ENCODE measurements at places on chromosomes 12 and 14.

DNA sequence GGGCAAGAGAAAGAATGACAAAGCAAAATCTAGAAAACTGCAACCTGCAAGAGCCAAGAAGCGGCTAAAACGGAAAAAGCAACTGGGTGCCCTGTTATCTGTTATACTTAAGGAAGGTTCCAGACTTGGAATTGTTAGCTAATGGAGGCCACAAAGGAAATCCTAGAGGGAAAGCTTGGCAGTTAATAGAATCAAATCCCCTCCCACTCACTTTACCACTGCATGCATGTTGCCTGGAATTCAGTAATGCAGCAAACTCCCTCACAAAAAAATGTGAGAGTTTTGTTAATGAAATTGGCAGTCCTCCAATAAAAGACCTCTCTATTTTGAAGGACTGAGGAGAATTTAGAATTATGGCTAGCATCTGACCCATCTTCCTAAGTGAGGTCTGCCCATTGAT, 164.2 kb upstream of the SOX5 start:
- no peak for DNase-seq

- DNase-seq, result no peak
Observed at GRCh38 chr12:47763481-47764346, 5.0 kb upstream of the RAPGEF3 start.

DNA sequence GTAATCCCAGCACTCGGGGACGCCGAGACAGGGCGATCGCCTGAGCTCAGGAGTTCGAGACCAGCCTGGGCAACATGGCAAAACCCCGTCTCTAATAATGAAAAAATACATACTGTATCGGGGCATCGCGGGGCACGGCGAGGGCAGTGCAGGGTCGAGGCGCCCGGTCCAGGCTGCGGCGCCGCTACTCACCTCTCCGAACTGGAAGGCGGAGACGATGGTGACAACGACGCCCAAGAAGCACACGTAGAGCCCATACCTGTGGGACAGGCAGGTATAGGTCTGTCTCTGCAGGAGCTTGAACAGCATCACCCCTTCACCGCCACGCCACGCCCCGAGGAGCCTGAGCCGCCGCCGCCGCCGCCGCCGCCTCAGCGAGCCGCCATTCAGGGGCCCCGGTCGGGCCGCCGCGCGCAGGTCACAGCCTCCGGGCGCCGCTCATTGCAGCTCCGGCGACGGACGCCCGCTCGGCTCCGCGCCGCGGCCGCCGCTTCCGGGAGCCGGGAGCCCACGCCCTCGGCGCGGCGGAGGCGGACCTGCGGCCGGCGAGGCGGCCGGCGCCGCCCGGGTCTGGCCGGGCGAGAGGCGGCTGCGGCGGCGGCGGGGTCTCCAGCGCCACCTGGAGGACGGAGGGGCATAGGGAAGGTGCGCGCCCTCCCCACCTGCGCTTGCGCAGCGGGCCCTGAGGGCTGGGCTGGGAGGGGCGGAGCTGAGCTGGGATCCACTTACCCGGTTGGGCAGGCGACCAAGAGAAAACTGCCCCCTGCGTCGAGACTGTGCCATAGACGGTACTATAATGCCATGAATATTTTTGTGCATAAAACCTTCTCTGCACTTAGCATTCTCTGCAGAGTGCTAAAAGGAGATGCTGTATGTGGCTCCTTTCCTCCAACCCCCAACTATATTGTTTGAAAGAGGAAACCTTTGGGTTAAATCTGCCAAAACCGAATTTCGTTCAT, at the start of gene GNPTAB:
GNPTAB (minus strand) TSS at position 593 of the 959 bp plus-strand sequence; CDS start at position 309, 284 bp downstream.
- peak; percentile 96 for DNase-seq

- DNase-seq, result no peak
Observed at GRCh38 chr14:98924046-98924445, 348.0 kb downstream of the BCL11B start.

DNA sequence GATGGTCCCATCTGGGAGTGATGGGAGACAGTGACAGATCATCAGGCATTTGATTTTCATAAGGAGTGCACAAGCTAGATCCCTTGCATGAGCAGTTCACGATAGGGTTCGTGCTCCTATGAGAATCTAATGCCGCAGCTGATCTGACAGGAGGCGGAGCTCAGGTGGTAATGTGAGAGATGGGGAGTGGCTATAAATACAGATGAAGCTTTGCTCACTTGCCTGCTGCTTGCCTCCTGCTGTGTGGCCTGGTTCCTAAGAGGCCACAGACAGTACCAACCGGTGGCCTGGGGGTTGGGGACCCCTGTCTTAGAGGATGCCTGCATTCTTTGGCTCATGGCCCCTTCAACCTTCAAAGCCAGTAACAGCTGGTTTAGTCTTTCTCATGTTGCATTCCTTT, 130.3 kb downstream of the PTPN11 start:
- DNase-seq, result no peak

GRCh38 chr12:96578526-96579125, 89.2 kb downstream of the CFAP54 start:
- no peak for DNase-seq

DNA sequence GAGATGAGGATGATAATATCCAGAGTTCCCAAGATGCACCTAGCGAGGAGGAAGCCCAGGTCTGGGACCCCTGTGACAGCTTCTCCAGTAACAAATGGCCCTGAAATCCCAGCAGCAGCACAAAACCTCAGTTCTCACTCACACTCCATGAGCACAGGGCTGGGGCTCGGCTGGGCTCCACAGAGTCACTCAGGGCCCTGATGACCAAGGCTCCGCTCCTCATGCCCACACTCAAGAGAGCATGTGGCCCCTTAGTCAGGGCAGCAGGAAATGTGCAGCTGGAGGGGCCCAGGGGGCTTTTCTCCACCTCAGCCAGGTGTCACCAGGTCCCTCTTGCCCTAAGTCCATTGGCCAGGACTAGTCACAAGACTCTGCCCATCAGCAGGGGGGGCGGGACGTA, 242.7 kb upstream of the SFSWAP start:
- DNase-seq, result no peak

DNA sequence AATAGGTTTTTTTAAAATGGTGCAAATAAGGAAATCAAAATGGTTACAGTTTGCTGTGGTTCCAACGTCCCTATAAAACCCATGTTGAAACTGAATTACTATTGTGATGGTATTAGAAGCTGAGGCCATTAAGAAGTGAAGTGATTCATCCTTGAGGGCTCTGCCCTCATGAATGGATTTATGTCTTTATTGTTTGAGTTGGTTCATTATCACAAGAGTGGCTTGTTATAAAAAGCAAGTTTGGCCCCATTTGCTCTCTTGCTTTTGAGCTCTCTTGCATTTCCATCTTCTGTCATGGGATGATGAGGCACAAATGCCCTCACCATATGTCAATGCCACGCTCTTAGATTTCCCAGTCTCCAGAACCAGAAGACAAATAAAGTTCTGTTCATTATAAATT, 62.3 kb downstream of the PRKD1 start:
- no peak for DNase-seq

GRCh38 chr12:115049614-115050013, 365.6 kb upstream of the TBX3 start:
- no peak for DNase-seq

DNA sequence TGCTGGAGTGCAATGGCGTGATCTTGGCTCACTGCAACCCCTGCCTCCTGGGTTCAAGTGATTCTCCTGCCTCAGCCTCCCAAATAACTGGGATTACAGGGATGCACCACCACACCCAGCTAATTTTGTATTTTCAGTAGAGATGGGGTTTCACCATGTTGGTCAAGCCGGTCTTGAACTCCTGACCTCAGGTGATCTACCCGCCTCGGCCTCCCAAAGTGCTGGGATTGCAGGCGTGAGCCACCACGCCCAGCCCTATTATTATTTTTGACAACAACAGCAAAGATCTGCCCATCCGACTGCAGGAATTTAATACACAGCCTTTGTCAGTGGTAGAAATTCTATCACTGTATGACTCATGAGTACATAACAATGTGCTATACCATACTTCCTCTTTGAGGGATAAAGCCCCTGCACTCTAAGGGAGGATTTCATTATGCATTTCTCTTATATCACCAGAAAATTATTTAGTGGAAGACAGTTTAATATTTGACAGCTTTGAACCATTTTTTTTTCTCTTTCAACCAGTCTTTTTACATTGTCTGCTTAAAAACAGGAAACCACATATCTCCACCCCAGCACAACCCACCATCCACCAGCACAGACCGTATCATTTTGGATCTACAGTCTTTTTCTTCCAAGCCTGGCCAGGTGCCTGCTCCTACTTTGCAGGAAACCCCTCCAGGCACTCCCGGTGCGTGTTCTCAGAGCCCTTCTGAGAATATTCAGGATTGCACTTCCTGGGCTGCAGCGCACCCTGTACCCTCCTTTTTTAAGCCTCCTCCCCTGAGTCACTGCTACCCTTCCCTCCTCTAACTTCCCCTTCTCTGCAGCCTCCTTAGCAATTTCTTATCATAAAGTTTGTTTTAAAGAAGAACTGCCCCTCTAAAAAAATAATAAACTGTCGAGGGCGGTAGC, 594 bp downstream of the ARHGDIB start:
- DNase-seq, result peak; percentile 39

GRCh38 chr12:52867642-52868041, 18.8 kb upstream of the KRT78 start:
- peak; percentile 55 for DNase-seq

GRCh38 chr14:64702493-64703394, 1.5 kb upstream of the PLEKHG3 start:
- peak; percentile 17 for DNase-seq

DNA sequence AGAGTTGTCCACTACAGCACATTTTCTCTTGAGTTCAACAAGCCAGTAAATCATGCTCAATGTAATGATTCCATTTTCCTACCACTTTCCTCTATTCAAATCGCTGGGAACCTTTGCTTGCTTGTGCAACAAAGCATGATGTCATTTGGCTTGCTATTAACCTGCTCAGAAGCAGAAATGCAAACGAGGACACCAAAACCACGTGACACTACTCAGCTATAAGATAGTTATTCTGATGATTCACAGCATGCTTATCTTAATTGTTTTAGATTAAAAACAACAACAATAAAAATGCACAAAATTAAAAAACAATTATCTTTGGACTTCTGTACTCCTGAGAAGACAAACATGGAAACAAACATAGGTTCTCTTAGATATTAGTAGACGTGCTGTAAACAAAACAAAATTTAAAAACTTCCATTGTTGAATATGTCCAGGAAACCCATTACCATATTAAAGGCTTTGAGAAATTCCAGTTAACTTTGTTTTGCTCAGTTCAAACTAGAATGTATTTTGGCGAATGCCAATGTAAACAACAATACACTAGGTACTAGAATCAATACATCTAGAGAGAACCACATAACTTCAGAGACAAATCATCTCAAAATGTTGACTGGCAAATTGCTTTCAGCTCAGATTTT, 77.5 kb upstream of the KRAS start:
- DNase-seq, result no peak

- DNase-seq, result no peak
Observed at GRCh38 chr14:77438596-77438995, 15.3 kb upstream of the NOXRED1 start.

DNA sequence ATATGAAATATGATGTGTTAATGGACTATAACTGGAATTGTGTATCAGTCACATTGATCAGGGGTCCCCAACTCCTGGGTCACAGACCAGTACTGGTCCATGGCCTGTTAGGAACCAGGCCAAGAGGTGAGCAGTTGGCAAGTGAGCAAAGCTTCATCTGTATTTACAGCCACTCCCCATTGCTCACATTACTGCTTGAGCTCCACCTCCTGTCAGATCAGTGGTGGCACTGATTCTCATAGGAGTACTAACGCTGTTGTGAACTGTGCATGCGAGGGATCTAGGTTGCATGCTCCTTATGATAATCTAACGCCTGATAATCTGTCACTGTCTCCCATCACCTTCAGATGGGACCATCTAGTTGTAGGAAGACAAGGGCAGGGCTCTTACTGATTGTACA, 72.3 kb downstream of the CDK17 start:
- no peak for DNase-seq

- no peak for DNase-seq
Observed at GRCh38 chr12:8089716-8090115, 7.6 kb downstream of the NECAP1 start.
